ENCODE measurements at places on chromosomes 2 and 18.

GRCh38 chr2:102473020-102473419 is at the start of gene SLC9A4:
Gene SLC9A4, plus strand, starts transcription at chr2:102473226. Its CDS starts 534 bp downstream, at chr2:102473760.
- no peak for DNase-seq

DNA sequence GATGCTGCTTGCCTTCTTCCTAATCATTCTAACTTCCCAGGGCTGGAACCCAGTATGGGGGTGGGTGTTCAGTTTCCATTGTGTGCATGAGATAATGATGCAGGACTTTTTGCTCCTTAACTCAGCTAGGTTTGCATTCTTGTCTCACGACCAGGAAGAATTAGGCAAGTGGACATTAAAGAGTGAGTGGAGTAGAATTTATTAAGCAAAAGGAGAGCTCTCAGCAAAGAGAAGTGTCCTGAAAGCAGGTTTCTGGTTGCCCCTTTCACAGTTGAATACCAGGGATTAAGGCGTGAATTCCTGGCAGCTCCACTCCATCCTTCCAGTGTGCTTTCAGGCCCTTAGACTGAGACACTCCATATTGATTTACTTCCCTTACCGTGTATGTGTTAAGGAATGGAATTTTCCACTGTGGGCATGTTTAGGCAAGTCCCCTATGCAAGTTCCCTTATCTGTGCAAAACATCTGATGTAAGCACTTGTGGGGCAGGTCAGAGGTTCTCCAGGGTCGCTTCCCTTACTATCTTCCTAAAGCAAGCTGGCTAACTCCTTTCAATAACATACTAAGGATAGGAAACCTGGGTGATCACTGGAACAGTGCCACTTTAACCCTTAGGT is 126.5 kb downstream of the GPR39 start:
- DNase-seq = no peak

GRCh38 chr18:8874872-8875271 is 169.5 kb downstream of the MTCL1 start:
- DNase-seq = no peak

DNA sequence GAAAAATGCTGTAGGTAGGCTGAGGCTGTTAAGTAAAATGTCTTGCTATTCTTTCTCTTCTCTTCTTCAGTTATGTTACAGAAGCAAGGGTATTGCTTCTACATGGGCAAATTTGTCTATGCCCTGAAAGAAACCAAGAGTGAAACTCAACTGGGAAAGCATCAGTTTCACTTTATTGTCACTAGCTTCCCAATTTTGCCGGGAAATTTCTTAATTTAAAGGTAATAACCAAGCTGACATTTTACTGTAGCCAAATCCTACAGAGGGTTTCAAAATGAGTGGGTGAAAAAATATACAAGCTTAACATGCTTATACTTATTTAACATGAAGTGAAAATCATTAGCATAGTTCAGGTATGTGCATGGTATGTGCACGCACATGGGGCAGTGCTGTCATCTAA is 3.2 kb downstream of the TANK start:
- no peak for DNase-seq

- DNase-seq = no peak
These were observed 196.3 kb upstream of the STK17B start for GRCh38 chr2:196367633-196368032.

DNA sequence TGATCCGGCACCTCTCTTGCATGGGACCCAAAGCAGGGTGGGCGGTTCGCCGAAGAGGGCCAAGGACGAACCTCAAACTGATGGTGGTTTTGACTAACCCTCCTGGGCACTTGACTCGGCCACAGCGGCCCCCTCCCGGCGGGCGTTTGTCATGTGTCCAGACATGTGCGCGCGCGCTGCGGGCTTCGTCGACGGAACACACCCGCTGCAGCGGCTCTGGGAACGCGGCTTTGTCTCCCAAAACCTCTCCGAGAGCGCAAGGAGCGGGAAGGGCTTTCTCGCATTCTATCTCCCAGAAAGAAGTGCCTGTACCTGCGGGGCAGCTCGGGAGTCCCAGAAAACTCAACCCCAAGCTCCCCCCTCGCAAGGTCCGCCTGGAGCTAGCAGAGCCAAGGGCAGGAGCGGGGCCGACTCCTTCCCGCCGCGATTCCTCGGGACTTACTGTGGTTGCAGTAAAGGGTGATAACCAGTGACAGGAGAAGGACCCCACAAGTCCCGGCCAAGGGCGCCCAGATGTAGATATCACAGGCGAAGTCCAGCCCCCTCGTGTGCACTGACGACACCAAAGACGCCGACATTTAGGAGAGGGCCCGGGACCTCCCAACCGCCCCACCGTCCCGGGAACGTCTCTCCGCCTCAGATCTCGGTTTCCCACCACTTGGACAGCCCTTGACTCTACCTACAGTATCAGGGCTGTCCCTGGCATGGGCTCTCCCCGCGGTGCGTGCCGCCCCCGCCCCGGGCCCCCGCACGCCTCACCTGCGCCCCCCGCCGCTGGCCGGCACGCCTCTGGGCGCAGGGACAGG is 1.6 kb downstream of the CD8A start:
- DNase-seq = no peak

GRCh38 chr2:236089271-236090026 is 78.7 kb downstream of the GBX2 start:
- DNase-seq = no peak

- no peak for DNase-seq
These were observed 377.0 kb downstream of the DCC start for GRCh38 chr18:52716973-52717372.

DNA sequence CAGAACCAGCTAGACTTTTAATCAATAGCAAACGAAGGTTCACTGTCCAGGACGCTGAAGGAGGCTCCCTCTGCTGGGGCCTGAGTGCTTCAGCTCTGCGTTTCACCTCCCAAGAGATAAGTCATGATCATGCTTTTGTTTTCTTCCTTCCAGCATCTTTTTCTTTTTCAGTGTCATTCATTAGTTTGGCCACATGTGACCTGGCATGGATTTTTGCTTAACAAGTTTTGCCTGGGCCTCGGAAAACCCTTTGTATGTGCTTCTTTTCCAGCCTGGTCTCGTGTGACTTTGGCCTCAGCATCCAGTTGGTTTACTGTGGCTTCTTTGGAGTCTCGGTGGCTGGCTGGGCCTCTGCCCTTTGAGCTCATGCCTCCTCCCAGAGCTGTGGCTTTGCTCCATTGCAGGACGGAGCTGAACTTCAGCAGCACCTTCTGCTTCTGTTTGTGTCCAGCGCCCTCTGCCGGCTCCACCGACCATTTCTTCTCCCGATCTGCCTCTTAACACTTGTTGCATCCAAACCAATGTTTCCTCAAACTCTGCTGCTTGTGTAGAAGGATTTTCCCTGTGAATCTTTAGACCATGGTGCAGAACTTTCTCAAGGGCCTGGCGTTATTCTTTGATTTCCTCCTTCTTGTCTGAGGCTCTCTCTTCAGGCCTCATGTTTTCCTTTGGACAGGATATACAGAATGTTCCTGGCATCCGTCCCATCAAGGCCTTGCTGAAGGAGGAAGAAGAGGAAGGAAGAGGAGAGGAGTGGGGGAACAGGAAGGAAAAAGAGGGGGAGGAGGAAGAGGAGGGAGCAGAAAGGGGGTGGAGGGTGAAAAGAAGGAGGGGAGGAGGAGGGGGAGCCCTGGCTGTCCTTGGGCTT is 23.6 kb upstream of the HES6 start:
- peak; percentile 70 for DNase-seq

- no peak for DNase-seq
These were observed 42.5 kb upstream of the PLB1 start for GRCh38 chr2:28453396-28453795.

DNA sequence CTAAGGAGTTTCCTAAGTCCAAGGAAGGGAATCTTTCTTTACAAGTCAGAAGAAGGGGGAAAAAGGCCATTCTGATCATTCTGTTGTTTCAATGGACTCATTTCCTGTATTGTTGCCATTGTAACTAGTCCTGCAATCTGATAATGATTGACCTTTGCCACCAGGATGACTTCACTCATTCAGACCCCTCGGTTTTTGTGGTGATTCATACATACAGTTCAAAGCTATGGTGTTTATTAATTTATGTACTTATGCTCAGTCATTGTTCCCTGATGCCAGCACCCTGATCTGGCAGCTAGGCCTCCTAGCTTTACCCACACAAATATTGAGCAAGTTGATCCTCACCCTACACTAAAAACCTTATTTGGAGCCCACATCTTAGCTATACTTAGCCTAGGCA is 57.6 kb upstream of the ZNF519 start:
- no peak for DNase-seq

GRCh38 chr2:242031481-242032019 is 162.0 kb downstream of the RTP5 start:
- no peak for DNase-seq

- no peak for DNase-seq
These were observed 80.8 kb downstream of the NAT8 start for GRCh38 chr2:73561422-73561821.

DNA sequence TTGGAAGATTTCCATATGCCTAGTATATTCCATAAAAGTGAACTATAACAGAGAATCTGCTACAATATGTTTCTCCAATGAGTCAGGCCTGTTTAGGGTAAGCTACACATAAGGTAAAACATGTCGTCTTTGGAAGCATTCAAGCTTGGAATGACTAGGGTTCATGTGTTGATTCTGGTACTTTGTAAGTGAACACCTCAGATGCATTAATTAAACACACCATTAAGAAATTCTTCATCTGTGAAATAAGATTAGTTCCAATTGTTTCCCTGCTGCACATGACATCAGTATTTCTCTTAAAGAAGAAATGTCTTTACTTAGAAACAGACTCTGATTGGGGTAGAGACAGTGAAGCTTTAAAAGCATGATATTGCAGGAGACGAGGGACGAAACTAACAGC is 461.1 kb upstream of the NXPH2 start:
- no peak for DNase-seq

All from iPS DF 6.9 (cell line).